ENCODE measurements at places on chromosomes 1 and 21.

- DNase-seq, result no peak
These were observed 53.3 kb downstream of the ZFYVE9 start for GRCh38 chr1:52195161-52195560.

- no peak for DNase-seq
These were observed 12.4 kb downstream of the TTC4 start for GRCh38 chr1:54728027-54728426.

DNA sequence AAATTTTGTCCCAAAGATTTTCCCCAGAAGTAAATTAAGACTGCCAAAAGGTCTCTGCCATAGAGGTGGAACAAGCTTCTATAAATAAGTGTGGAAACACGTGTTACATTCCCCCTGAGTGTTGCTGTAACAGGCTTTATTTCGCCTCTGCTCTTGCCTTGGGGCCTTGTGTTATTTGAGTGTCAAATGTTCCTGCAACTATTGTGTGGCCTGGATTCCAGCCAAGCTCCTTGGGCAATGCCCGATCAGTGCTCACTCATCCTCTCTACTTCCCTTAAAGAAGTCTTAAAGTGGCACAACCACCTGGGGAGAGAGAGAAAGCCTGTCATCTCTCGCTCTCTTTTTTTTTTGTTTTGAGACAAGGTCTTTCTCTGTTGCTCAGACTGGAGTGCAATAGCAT is 156.7 kb downstream of the NR5A2 start:
- DNase-seq, result no peak

DNA sequence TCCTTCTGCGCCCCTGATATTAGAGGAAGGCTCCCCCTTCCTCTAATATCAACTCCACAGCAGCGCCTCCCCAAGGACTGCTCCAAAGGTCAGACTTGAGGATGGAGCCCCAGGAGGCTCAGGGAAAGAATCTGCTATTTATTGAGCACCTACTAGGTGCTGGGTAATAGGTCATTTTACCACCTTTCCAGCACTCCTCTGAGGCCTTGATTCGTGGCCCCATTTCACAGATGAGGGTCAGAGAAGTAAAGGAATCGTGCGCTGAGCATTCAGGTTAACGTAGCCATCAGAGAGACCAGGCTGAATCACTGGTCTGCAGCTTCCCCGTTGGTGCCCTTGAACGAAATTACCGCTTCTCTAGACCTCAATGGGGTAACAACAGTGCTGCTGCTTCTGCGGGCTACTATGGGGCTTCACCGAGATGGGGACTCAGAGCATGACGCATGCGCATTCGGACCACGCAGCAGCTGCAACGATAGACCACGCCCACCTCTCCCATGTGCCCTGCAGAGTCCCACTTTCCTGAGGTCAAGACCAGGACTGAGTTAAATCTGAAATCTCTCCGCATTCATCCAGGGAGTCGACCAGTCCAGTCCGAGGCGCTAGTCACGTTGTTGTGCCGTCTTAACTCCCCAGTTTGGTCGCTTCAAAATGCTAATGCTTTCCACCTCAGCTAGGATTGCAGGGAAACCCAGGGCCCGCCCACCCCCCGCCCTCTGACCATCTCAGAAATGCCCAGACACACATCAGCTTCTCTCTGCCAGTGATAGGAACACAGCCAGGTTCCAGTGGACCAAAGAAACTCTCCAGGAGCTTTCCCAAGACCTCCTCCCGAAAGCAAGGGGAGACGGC is 12.9 kb downstream of the CAMK2N1 start:
- no peak for DNase-seq

DNA sequence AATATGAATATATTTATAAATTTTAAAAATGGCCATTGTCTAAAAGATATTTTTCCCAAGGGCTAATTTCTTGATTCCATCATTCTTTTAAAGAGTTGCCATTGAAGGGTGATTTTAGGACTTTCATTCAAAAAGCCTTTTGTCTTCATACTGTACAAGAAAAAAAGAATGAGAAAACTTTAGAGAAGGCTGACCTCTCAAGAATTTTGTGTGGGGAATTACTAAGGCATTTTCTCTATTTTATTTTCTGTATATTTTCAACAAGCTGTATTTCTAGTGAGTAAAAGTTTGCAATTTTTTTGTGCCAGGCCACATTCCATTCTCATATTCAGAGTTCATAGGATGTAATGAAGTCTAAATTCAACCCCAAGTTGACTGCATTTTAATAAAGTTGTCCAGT is 49.3 kb downstream of the IVNS1ABP start:
- DNase-seq, result no peak

- DNase-seq, result no peak
These were observed 55.8 kb downstream of the YARS1 start for GRCh38 chr1:32761253-32761877.

GRCh38 chr1:160808289-160808688 is 12.3 kb downstream of the LY9 start:
- no peak for DNase-seq
